ENCODE measurements at places on chromosomes 7 and 10.
A peak's percentile ranks its signal among the peaks of the same experiment; 100 is the strongest.

DNA sequence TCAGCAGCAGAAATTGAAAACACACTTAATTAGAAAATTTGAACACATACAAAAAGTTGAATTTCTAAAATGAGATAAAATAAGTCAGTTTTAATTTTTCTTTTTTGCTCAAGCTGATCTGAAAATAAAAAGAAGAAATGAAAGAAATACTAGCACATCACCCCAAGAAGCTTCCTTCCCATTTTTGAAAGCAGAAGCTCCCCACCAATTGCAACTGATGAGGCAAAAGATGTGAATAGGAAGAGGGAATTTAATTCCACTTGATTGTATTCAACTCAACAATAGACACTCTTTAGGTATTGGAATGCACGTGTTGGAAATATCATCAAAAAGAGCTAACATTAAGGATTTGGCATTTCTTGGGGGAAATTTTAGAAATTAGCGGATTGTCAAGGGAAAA is 175.8 kb downstream of the TRIL start:
- DNase-seq = no peak

GRCh38 chr10:113666682-113667252 is 2.9 kb upstream of the NRAP start:
- DNase-seq = peak; percentile 62

DNA sequence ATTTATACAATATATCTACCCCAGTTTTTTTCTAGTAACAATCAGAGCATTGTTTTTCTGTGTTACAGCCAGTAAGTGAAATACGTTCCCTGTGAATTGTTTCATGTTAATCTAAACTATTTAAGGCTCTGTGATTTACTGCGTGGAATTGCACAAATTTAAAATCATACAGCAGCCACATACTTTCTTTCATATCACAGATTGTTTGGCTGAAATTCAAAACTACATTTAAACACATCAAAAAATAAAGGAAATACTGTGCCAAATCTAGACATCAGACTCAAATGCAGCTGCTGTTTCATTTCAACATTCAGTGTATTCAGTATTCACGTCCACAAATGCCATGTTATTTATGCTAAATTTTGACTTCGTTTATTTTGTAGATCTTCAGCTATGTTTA is 242.6 kb upstream of the HGF start:
- no peak for DNase-seq

- DNase-seq = no peak
These were observed 10.9 kb downstream of the UMAD1 start for GRCh38 chr7:7651479-7651878.

- no peak for DNase-seq
These were observed 117.5 kb upstream of the UNC5B start for GRCh38 chr10:71094712-71095390.

GRCh38 chr10:90579602-90580242 is 278.1 kb downstream of the HTR7 start:
- peak; percentile 79 for DNase-seq

GRCh38 chr7:7681191-7681935 is 37.0 kb downstream of the RPA3 start:
- DNase-seq = peak; percentile 87
